ENCODE measurements at places on chromosomes 2 and 18. TPM values are rescaled to one million over a fixed set of nuclear protein-coding genes. Genes with fewer than 3 reads are reported as not detected.

GRCh38 chr2:47654790-47655562, 128.0 kb upstream of the MSH6 start:
- H3K36me3 ChIP-seq: no peaks in the 10 kb centered on the region
- H3K27me3 ChIP-seq: no peaks in the 10 kb centered on the region
- no peaks in the 10 kb centered on the region for H3K4me1 ChIP-seq
- DNase-seq: no peak

DNA sequence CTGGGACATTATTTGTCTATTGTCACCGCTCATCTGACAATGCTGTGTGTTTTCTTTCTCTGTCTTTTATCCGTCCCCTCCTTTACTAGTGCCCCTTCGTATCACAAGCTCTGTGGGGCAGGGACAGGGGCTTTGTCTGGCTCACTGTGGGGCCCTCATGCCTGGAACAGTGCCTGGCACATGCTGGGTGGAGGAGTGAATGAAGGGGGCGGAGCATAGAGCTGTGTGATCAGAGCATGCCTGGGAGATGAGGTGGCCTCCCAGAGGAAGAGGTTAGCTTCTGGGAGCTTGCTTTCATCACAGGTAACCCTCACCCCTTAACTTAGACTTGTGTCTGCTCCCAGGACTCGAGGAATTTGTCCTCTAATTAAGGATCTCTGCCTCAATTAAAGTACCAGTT, 16.4 kb downstream of the MTCL1 start:
- H3K27ac ChIP-seq: no peak overlapping the region
- H3K4me1 ChIP-seq: no peaks in the 10 kb centered on the region
- DNase-seq: no peak
- H3K36me3 ChIP-seq: no peaks in the 10 kb centered on the region

The POTEJ gene
- total RNA-seq: not detected

GRCh38 chr2:128645631-128646030, 327.0 kb upstream of the HS6ST1 start:
- no peak overlapping the region for H3K27ac ChIP-seq
- no peaks in the 10 kb centered on the region for H3K4me1 ChIP-seq
- no peaks in the 10 kb centered on the region for H3K36me3 ChIP-seq
- DNase-seq: no peak
- H3K4me3 ChIP-seq: no peak overlapping the region

DNA sequence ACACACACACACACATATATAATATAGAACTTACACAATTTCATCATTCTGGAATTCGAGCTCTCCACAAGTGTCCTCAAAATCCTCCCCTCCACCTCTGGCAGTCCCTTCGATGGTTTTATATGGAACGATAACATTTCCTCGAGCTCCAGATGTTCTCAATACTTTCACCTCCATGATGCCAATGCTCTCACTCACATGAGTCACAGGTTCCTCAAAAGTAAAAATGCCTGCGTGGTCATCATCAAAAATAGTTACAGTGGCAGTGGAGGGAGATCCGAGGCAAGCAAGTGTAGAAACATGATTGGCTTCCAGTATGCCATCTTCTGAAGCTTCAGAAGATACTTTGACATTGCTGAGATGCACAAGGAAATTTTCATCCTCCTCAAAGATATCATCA, 23.5 kb downstream of the SLC8A1 start:
- no peak overlapping the region for H3K4me3 ChIP-seq
- H3K36me3 ChIP-seq: no peaks in the 10 kb centered on the region
- H3K27me3 ChIP-seq: no peaks in the 10 kb centered on the region
- no peaks in the 10 kb centered on the region for H3K4me1 ChIP-seq
- no peak for DNase-seq

- H3K4me3 ChIP-seq: no peak overlapping the region
- H3K27me3 ChIP-seq: no peaks in the 10 kb centered on the region
- H3K4me1 ChIP-seq: no peaks in the 10 kb centered on the region
- H3K36me3 ChIP-seq: no peaks in the 10 kb centered on the region
Measured at GRCh38 chr2:124315221-124315880, 290.3 kb downstream of the CNTNAP5 start.

The CNTNAP5 gene
- not detected for total RNA-seq

The MREG gene
- total RNA-seq: 7.4 TPM

The ANKAR gene
- 18.4 TPM for total RNA-seq

DNA sequence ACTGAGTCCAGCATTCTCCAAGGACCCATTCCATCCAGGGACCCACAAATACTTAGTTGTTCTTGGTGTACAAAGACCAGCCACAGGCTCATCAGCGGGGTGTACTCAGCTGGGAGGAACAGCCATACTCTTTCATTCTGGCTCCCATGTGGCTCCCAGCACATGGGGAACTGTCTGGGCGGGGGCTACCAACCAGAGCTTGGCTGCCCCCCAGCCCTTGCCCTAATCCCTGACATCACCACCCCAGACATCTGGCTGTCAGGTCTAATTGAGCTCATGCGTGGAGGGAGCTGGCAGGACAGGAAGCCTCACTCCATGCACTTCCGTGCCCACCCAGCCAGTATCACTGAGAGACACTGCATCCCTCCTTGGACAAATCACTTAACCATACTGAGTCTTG, 283.6 kb downstream of the DYSF start:
- H3K27me3 ChIP-seq: no peaks in the 10 kb centered on the region
- no peak for DNase-seq
- no peak overlapping the region for H3K27ac ChIP-seq
- H3K36me3 ChIP-seq: no peaks in the 10 kb centered on the region
- H3K4me3 ChIP-seq: no peak overlapping the region
- no peaks in the 10 kb centered on the region for H3K4me1 ChIP-seq

DNA sequence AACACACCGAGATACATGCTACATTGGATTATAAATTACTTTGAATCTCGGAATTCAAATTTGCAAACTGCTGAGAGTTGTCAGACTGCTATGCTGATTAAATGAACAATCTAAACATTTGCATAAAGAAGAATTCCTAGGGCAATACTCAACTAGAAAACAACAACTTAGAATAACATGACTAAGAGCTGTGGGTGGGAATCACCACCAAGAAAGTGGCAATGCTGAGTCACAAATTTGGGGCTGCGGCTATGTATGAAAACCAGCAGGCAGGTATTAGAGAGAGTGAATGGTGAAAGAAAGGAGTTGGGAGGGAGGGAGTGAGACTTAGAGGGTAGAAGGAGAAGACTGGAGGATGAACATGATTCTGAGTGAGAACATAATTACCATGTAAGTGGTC, 559.5 kb downstream of the PIK3C3 start:
- H3K4me1 ChIP-seq: no peaks in the 10 kb centered on the region
- H3K27ac ChIP-seq: no peak overlapping the region
- no peak for DNase-seq
- H3K27me3 ChIP-seq: no peaks in the 10 kb centered on the region

GRCh38 chr2:75555701-75556100, 5.0 kb downstream of the EVA1A start:
- H3K27me3 ChIP-seq: no peaks in the 10 kb centered on the region
- H3K27ac ChIP-seq: no peak overlapping the region
- H3K36me3 ChIP-seq: no peaks in the 10 kb centered on the region
- no peak overlapping the region for H3K4me3 ChIP-seq
- DNase-seq: no peak

The NFE2L2 gene
- 86.9 TPM for total RNA-seq

- no peak overlapping the region for H3K27ac ChIP-seq
- H3K27me3 ChIP-seq: no peaks in the 10 kb centered on the region
- H3K4me1 ChIP-seq: no peaks in the 10 kb centered on the region
- H3K4me3 ChIP-seq: no peak overlapping the region
- H3K36me3 ChIP-seq: no peaks in the 10 kb centered on the region
Measured at GRCh38 chr18:79545255-79545654, 134.3 kb upstream of the CTDP1 start.

GRCh38 chr2:174748948-174749347, 15.3 kb downstream of the CHRNA1 start:
- H3K4me3 ChIP-seq: no peak overlapping the region
- DNase-seq: peak; percentile 73
- no peak overlapping the region for H3K27ac ChIP-seq
- H3K27me3 ChIP-seq: no peaks in the 10 kb centered on the region
- H3K36me3 ChIP-seq: no peaks in the 10 kb centered on the region

The CXCR2 gene
- not detected for total RNA-seq

GRCh38 chr18:42914476-42914875, 201.0 kb downstream of the RIT2 start:
- H3K4me3 ChIP-seq: no peak overlapping the region
- no peak for DNase-seq

DNA sequence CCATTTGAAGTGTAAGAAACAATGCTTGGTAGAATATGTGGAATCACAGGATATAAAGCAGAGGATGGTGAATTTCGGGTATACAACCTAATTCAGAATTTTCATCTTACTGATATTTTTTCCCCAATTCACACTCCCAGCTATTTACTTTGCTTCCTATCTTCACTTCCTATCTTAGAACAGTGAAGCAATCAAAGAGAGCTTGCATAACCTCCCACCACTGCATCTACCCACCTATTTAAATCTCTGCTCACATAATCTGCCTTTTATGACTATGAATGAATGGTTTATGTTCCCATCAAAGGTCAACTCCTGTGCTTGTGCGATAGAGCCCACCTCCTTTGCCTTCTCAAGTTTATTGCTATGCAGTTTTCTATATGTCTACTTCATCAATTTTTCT, 3.3 kb downstream of the RMDN2 start:
- H3K4me1 ChIP-seq: peaks cover 13% of the 10 kb centered on the region
- no peak overlapping the region for H3K27ac ChIP-seq

- no peaks in the 10 kb centered on the region for H3K4me1 ChIP-seq
- H3K36me3 ChIP-seq: no peaks in the 10 kb centered on the region
- no peak overlapping the region for H3K27ac ChIP-seq
- DNase-seq: no peak
- no peak overlapping the region for H3K4me3 ChIP-seq
Measured at GRCh38 chr2:127093648-127094210, 13.2 kb downstream of the BIN1 start.

DNA sequence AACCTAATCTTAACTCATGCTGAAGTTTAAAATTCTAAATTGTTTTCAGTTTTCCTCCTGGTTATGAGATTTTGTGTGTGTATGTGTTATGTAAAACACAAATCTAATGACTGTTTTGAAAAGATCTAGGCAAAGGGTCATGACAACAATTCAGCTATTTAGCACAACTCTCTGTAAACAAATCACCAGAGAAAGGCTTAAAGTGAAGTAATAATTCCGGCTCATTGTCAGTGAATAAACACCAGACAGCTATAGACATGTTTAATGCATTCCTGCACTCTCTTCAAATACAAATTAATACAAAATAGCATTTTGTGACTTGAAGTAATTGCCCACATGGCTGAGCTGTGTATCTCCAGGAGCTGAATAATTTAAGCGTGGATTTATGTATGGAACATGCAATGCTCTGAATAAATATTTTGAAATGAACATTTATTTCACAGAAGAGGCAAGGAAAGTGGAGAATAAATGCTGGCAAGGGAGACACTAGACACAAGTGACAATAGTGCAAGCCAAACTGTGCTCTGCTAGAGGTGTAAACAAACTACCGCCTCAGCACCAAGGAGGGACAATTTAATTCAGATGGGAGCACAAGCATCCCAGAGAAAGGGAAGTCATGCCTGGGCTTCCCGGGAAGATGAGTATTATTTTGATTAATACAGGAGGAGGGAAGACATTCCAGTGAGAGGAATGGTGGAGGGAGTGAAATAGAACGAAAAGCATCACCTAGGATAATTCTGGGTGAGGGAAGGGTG, 133.6 kb upstream of the XPO1 start:
- no peaks in the 10 kb centered on the region for H3K36me3 ChIP-seq
- H3K4me3 ChIP-seq: no peak overlapping the region
- no peaks in the 10 kb centered on the region for H3K27me3 ChIP-seq
- H3K4me1 ChIP-seq: peaks cover 15% of the 10 kb centered on the region
- H3K27ac ChIP-seq: no peak overlapping the region

- no peaks in the 10 kb centered on the region for H3K27me3 ChIP-seq
- H3K4me1 ChIP-seq: no peaks in the 10 kb centered on the region
- no peak for DNase-seq
- no peaks in the 10 kb centered on the region for H3K36me3 ChIP-seq
- no peak overlapping the region for H3K27ac ChIP-seq
Measured at GRCh38 chr18:44788334-44788733, 107.6 kb downstream of the SETBP1 start.

- no peak overlapping the region for H3K27ac ChIP-seq
- no peak for DNase-seq
- H3K4me1 ChIP-seq: no peaks in the 10 kb centered on the region
- H3K4me3 ChIP-seq: no peak overlapping the region
Measured at GRCh38 chr18:58201733-58202730, 158.0 kb downstream of the NEDD4L start.

The DYSF gene
- 0.49 TPM for total RNA-seq

The GATA6 gene
- not detected for total RNA-seq

The SP140 gene
- 70.8 TPM for total RNA-seq

DNA sequence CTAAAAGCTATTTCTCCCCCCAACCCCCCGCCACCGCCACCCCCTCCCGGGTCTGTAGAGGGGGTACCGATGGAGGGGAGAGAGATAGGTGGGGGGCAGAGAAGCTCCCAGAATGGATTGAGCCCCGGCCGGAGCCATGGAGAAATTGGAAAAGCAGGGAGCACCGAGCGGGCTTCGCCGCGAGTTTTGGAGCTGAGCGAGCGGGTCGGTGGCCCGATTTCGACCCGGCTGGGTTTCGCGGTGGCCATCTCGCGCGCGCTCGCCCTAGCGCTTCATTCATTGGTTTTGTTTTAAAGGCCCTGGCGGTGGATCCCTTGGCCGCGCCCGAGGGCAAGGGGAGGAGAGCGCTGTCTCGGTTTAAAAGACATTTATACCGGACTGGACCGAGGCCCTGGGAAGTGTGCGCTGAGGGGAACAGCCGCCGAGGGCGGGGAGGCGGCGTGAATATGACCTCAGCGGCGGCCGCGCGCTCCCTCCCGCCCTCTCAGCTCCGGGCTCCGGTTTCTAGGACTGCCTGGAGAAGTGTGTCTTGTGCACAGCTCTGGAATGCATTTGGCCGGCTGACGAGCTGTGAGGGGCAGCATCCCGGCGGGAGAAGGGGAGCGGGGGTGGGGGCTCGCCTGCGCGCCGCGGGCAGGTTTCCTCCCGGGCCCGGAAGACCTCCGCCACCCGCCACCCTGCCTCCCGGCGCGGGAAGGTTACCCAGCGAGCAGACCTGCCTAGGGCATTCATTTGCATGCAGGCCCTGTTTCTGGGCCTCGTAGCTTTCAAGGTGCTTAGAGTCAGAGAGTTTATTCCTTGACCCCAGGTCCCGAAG, 1.7 kb upstream of the SMAD7 start:
- peaks cover 48% of the 10 kb centered on the region for H3K4me1 ChIP-seq
- peak; percentile 76 for DNase-seq
- peak overlapping the region; percentile 63 for H3K4me3 ChIP-seq
- peak overlapping the region; percentile 74 for H3K27ac ChIP-seq
- no peaks in the 10 kb centered on the region for H3K27me3 ChIP-seq

The PIEZO2 gene
- total RNA-seq: not detected

- H3K4me1 ChIP-seq: peaks cover 18% of the 10 kb centered on the region
- no peaks in the 10 kb centered on the region for H3K36me3 ChIP-seq
- no peak for DNase-seq
Measured at GRCh38 chr2:219551441-219552381, 7.9 kb downstream of the TMEM198 start.

GRCh38 chr18:10408131-10408530, 46.3 kb upstream of the APCDD1 start:
- H3K27ac ChIP-seq: no peak overlapping the region
- no peaks in the 10 kb centered on the region for H3K36me3 ChIP-seq
